Activated naive CD4-positive, alpha-beta T cell (primary cell): ENCODE measurements at places on chromosomes 12 and 14.

GRCh38 chr14:64464651-64465050 is 648 bp upstream of the AKAP5 start:
- no peak for DNase-seq

DNA sequence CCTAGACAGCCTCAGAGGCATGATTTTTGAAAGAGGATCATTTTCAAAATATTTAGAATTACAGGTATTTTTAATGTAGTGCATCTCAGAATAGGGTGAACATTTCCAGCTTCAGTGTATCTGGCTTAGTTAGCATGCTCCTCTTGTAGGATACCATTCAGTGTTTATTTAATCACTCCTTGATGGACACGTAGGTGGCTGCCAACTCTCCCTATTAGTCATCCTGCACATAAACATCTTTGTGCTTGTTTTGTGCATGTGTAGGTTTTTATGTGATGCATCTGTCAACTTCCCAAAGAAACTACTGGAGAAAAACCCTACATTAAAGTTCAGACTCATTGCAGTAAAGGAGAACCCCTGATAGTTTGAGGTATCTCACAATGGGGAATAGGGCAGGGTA is 52.5 kb upstream of the RBM19 start:
- DNase-seq: no peak

DNA sequence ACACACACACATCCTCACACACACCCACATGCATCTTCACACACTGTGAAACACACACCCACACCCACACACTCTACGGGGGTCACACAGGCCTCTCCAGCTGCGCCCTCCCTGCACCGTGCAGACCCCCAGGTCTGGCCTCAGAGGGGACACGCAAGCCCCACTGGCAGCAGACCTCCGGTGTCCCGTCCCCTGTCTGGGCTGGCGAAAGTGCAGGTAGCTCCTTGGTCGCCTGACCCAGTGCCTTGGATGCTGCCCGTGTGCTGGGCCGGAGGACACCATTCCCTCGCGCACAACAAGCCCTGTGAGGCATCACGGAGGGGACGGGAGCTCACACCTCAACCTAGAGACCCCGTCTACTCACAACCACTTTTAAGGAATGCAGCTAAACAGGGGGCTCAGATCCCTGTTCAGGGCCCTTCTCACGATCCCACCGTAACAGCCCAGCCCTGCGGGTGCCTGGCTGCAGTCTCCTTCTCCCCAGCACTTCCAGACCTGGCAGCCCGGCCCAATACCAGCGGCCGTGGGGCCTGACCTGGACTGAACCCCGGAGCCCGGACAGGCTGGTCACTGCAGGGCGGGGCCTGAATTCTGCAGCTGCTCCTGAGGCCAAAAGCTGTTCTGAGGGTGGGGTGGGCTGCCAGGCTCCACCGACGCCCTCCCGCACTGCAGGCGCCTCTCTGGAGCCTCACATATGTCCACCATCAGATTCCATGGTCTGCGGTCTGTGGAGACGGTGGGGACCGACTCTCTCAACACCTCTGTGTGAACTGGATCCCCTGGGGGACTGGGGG is 42.1 kb upstream of the FZD10 start:
- DNase-seq: no peak

DNA sequence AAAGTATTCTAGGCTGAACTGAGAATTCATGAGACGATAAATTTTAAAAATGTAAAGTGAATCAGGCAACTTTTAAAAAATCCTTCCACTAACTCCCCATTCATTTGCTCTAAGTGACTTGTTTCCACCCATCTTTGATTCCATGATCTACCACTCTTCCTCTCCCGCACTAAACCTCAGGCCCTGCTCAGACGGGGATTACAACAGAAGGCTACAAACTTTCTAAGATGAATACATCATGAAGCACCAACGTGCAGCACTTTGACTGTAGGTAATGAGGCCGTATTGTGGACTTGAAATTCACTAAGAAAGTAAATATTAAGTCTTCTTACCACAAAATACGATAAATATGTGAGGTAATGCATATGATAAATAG is 30.0 kb downstream of the TMEM132D start:
- DNase-seq: no peak

DNA sequence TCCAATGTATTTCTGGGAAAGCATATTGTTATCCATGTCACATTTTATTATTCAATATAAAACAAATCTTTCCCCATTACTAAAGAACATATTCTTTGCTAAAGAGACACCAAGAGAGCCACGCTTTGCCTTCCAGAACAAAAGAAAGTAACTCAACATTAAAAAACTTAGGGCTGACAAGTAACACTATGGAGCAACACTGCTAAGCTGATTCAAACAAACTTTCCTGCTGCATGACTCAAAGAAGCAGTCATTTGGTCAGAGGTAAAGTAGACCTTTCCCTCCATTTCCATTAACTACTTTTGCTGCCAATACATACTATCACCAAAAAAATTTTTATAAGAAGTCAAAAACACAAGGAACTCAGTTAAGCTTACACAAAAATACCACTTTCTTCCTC is 83.0 kb downstream of the DENND5B start:
- no peak for DNase-seq

DNA sequence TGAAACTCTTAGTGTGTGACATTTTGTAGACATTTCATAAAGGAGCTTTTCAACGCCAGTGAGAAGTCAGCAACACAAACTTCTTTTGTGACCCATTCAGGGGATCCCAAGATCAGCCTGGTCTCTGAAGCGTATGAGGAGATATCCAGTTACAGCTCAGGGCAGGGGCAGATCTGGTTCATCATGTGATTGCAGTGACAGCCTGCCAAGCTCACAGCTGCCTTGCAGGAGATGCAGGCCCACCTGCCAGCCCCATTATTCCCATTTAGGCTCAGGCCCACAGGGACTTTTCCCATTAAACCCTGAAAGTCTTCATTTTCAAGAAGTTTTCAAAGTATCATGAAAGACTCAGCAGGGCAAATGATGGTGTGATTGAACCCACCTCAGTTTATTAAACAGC is 38.3 kb downstream of the SRGAP1 start:
- no peak for DNase-seq

- DNase-seq: no peak
These were observed 217.4 kb upstream of the RTL1 start for GRCh38 chr14:101120641-101121507.

DNA sequence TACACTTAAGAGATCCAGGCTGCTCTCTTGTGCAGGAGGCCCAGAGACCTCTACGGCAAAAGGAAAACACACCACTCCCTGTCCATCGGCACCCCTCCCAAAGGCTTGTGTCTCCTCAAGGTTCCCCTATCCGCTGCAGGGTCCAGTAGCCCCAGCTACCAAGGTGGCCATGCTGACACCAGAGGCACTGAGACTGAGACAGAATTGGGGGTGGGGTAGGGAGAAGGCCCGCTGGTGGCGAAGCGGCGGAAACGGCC is 590 bp downstream of the DDIT3 start:
- DNase-seq: no peak

DNA sequence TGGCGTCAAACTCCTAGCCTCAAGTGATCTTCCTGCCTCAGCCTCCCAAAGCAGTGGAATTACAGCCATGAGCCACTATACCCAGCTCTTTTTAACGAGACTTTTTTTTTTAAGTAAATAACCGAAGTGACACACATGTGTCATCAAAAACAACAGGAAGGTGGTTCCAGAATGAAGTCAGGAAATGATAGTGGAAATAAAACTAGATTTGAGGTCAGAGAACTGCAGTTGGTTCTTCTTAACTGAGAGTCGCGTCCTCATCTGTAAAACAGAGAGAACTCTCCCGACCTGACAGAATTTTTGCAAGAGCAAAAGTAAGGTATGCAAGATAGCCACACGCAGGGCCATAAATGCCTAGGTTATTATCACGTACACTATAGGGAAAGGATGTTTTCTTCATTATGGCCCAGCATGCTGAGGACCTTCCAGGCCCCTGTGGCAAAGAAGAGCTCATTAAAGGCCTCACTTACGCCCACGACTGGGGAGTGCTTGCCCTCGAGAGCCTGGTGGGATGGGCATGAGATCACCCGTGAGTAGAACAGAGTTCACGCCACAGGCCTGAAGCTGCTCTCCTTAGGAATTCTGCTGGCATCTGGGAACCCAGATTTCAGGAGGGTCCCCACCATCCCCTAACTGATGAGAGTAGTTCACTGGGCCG is 67.2 kb downstream of the SCARB1 start:
- no peak for DNase-seq

DNA sequence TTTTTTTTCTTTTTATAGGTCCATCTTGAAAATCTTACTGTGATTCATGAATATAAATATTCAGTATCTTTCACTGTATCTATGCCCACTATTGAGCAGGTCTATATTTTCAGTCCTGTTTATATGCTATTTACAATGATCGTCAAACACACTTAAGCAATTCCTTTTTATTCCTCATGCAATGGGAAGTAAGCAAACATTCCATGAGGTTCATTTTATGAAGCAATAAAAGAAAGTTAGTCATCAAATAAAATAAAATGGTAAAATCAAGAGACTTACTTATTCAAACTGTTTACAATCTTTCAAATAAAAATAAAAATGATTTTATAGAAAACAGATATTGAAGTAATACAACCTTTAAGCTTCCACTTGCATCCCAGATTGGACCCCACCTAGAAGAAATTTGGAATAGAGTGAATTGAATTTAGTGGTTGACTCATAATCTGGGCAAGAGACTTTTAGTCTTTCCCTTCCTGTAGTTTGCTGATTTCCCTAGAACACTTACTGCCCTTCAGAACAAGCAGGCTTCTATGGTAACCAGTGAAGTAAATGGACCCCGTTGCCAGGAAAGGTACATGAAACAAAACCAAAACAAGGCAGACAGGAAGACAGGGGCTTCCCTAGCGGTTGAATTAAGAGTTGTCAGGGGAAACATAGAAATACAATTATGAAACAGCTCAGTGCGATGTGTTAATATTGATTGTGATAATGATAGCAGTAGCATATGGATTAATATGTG is 241.0 kb upstream of the ATP2B1 start:
- DNase-seq: no peak

DNA sequence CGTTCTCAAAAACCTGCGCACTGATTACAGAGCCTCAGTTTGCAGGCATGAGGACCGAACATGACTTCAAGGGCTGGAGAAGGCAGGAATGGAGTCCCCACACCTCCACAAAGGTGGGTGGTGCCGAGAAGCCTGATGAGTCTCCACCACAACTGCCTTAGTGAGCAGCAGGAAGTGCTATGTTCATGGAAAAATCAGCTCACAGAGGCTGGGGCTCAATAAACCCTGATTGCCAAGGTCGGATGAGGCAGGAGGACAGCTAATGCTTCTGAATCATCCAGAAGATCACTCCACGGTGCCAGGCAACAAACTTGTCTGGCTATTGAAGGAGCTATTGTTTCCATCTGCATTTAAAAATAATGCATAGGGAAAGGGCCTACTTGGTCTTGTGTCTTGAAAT is 31.1 kb downstream of the APPL2 start:
- no peak for DNase-seq

- DNase-seq: no peak
These were observed 117.5 kb upstream of the PARP11 start for GRCh38 chr12:3990501-3991280.

GRCh38 chr12:121355818-121356217 is 3.6 kb upstream of the ANAPC5 start:
- DNase-seq: no peak

GRCh38 chr14:58362798-58363412 is 32.8 kb upstream of the TOMM20L start:
- DNase-seq: no peak

GRCh38 chr12:65822732-65823512 is 1.4 kb upstream of the HMGA2 start:
- no peak for DNase-seq

GRCh38 chr14:89277203-89277602 is 139.8 kb downstream of the FOXN3 start:
- DNase-seq: no peak

GRCh38 chr12:80681287-80681686 is 26.1 kb upstream of the MYF6 start:
- DNase-seq: no peak

GRCh38 chr12:116583129-116583694 is 24.0 kb downstream of the MAP1LC3B2 start:
- no peak for DNase-seq

GRCh38 chr12:130818635-130819576 is 20.1 kb downstream of the STX2 start:
- peak; percentile 59 for DNase-seq

- DNase-seq: no peak
These were observed 870 bp downstream of the BMAL2 start for GRCh38 chr12:27333403-27334009.

GRCh38 chr12:121610239-121611149 is 15.8 kb upstream of the ORAI1 start:
- DNase-seq: no peak

- DNase-seq: no peak
These were observed 26.3 kb downstream of the SYNE3 start for GRCh38 chr14:95490138-95490509.

DNA sequence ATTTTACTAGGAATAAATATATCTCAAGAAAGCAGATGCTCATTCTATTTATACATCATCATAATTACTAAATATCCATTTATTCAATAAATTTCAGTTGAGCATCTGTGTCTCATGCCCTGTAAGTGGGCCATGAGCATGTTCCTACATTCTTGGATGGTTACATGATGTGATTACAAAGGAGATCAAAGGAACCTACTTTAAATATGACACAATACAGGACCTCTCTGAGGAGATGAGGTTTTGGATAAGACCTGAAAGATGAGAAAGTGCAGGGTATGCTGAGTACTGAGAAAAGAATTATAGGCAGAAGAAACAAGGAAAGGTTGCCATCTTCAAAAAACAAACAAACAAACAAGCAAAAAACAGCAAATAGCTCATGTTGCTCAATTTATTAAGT is 105.4 kb upstream of the CNTN1 start:
- no peak for DNase-seq

DNA sequence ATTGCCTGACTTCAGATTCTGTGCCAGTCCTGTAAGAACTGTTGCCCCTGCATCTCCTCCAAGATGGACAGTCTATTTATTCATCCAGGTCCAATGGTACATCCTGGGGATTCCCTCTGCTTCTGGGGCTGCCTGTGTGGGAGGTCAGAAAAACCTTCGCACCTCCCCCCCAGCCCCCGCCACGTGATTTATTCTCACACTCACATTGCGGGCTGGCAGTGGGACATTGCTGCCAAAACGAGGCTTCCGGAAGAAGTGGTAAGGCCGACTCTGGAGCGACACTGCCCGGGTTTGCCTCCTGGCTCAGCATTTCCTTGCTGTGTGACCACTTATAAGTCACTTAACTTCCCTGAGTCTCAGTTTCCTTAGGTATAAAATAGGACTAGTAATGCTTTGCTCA is 5.9 kb upstream of the RTL1 start:
- DNase-seq: no peak

- DNase-seq: no peak
These were observed 34.9 kb downstream of the LRTM2 start for GRCh38 chr12:1855241-1855640.

DNA sequence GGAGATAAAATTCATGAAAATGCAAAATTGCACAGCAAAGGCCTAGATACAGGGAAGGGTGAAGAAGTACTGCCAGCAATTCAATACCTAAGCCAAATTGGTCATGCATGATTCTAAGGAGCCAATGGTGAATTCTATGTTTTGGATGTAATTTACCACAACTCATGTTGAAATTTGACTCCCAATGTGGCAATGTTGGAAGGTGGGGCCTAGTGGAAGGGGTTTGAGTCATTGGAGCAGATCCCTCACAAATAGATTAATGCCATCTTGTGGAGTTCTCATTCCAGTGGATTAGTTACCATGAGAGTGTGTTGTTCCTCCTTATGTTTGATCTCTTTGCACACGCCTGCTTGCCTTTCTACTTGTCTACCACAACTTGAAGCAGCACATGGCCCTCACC is 194.0 kb upstream of the ALG10 start:
- no peak for DNase-seq
